Activated T-cell treated with anti-CD3 and anti-CD28 coated beads, Interleukin-2, amount 50 U/mL, for 48 hours (primary cell): ENCODE measurements at places on chromosomes 7 and 10.
A peak's percentile ranks its signal among the peaks of the same experiment; 100 is the strongest.

- DNase-seq = no peak
Observed at GRCh38 chr10:70920519-70920918, 32.2 kb upstream of the PCBD1 start.

GRCh38 chr10:96721207-96721572, 876 bp upstream of the PIK3AP1 start:
- no peak for DNase-seq

DNA sequence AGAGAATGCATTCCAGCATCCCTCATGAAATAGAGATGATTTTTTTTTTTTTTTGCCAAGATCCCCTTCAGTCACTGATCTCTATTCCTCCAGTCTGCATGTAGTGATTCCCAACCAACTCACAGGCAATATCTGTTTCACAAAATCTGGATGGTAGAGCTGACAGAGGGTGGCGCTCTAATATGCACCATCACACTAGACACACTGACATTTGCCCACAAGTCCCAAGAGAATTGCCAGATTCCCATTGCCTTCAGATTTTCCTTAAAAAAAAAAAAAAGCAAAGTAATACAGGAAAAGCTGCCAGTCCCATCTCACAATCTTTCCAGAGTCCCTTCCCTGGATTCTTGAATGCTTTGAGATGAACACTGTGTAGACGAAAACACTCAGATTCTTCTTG, 301.0 kb downstream of the SORCS1 start:
- no peak for DNase-seq

DNA sequence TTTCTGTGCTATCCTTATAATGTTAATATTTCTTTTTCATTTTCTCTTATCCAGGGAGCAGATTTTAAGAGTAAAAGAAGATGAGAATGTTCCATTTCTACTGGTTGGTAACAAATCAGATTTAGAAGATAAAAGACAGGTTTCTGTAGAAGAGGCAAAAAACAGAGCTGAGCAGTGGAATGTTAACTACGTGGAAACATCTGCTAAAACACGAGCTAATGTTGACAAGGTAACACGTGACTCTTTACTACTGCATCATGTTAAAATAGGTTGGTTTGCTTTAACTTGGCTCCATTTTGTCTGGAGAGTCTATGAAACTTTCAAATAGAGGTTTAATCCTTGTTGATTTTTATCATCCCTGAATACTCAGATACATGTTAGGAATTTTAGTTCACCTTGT, 73.3 kb downstream of the RALA start:
- no peak for DNase-seq

DNA sequence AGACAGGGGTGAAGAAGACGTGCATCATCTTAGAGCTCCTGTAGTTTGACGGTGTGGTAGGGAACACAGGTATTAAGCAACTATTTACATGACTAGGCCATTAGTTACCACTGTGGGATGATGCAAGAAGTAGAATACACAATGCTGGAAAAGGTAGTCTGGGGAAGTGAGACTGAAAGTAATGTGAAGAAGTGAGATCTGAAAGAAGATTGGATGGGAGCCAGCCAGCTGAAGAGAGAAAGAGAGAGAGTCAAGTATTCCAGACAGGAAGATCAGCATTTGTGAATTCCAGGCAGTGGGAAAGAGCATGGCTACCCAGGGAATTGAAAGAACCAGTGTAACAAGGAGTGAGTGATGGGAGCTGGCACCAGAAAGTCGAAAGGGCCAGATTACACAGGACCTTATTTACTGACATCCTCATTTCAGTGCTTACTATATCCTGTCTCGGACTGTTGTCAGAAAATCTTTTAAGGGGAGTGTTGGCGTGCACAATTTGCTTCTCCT, 4.0 kb upstream of the CFAP58 start:
- no peak for DNase-seq

DNA sequence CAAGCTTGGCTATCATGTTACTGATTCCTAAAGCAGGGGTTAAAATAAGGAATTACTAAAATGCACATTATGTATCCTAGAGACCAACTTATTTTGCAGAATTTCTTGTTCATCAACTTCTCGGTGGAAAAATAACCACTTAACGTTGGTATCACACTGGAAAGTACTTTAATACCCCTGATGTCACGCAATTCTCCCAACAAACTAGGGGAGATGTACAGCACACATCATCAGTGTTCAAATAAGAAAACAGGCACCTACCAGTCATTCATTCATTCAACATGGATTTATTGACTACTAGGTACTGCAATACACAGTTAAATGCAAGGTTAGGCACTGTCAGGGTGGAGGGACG, 648 bp downstream of the HUS1 start:
- DNase-seq = no peak

- no peak for DNase-seq
Observed at GRCh38 chr10:21296575-21297355, 228.7 kb downstream of the SKIDA1 start.

DNA sequence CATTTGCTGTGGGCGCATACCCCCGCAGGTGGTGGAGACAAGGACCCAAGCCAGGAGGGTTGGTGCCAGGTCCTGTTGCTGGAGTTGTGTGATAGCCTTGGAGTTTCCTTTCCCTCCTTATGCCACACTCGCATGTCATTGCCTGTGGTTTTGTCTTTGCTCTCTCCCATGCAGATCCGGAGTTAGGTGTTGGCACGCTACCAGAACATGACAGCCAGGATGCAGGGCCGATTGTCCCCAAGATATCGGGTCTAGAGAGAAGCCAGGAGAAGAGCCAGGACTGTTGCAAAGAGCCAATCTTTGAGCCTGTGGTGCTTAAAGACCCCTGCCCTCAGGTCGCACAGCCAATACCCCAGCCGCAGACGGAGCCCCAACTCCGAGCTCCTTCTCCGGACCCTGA, 369.2 kb upstream of the GALNT17 start:
- DNase-seq = no peak

GRCh38 chr10:47121336-47121735, 178.7 kb upstream of the GDF10 start:
- DNase-seq = no peak

DNA sequence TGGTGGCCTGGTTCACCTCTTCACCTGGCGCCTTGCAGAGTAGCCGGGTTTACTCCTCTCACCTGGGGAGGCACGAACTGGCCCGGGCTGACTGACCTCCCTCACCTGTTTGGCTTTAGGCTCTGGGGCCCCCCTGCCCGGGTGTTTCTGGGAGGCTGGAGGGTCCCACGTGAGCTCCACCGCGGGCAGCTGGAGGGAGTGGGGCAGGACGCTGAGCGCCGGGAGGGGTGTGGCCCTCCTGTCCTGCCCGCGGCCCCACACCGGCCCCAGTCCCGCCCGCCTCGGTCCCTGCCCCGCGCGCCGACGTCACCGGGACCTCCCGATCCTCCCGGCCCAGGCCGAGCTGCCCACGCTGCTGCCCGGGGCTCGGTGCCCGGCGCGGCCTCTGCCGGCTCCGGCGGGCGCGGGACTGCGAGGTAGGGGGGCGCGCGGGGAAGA, at the start of gene AMZ1:
AMZ1 (plus strand) TSS at position 322 of the 438 bp plus-strand sequence. CDS start 12,250 bp downstream, outside the sequence.
- no peak for DNase-seq

DNA sequence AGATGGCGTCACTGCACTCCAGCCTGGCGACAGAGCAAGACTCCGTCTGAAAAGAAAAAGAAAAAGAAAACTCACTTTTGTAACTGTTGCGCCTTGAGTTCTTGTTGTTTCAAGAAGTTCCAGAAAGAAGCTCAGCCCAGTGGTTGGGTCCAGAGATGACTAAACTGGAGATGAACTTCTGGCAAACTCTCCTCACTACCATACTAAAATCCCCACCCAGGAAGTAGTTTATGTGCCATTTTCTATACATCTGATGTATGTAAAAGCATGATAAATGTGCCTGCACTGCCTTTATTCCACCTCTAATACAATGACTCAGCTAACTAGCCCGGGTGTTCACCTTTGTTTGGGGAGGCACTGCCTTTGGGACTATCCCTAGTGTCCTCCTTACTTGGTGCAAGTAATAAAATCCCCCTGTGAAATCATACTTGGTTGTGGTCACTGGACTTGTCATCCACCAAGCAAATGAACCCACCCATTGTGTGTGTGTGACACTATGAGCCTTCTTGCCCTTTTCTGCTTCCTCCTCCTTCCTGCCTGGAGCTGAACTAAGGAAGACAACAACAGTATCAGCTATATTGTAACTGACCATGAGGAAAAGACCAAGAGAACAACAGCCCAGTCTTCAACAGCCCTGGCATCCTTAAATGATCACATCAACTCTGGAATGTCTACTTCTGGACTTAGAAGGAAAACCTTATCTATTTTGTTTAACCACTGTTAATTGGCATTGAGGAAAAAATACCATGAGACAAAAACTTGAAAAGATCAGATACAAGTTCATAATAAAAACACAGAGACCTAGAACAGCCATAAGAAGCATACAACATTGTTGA, 33.6 kb downstream of the JMJD1C start:
- no peak for DNase-seq

- no peak for DNase-seq
Observed at GRCh38 chr10:5046410-5046809, 42.8 kb upstream of the AKR1C2 start.

DNA sequence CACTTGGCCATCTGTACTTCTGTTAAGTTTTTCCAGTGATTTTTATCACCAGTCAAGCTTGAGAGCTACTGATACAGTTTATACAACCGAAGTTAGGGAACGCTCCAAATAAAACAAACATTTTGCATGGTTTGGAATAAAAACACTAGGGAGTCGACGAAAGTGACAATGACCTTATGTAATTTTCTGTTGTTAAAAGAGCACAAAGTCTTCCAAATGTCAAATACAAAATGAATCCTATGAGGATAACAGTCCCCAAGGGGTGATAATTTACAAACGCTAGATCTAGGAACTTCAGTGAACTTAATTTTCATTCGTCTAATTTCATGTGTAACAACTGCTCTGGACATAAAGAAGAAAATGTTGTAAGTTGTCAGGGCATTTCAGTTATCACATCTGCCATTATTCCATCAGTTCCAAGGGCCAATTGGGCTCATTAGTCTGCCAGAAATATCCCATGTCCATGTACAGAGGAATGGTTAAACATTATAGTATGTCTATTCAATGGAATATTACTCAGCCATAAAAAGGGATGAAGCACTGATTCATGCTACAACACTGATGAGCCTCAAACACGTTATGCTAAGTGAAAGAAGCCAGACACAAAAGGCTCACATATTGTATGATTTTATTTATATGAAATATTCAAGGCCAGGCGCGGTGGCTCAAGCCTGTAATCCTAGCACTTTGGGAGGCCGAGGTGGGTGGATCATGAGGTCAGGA, 38.0 kb upstream of the CYTH3 start:
- DNase-seq = no peak

GRCh38 chr7:47401611-47402570, 180.0 kb downstream of the TNS3 start:
- no peak for DNase-seq

GRCh38 chr10:45061982-45062381, 61.3 kb downstream of the ZNF22 start:
- no peak for DNase-seq

DNA sequence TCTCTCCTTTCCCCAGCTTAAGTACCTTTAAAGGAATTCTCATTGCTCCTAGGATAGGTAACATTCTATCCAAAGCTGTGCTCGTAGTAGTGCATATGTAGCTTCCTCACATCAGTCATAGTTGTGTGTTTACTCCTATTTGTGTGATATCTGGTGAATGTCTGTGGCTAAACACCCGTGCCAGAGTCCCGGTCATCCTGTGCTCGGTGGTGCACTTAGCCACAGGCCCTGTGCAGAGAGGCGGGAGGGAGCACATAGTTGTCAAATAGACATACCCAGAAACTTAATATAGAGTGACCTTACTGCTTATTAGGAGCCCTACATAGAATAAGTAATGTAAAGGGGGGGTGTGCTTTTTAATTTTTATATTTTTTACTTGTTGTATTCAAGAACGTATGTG, 76.6 kb downstream of the RBM33 start:
- DNase-seq = no peak

- no peak for DNase-seq
Observed at GRCh38 chr10:27717861-27718260, 27.8 kb downstream of the MKX start.

- no peak for DNase-seq
Observed at GRCh38 chr10:116708391-116708821, 34.0 kb downstream of the HSPA12A start.

DNA sequence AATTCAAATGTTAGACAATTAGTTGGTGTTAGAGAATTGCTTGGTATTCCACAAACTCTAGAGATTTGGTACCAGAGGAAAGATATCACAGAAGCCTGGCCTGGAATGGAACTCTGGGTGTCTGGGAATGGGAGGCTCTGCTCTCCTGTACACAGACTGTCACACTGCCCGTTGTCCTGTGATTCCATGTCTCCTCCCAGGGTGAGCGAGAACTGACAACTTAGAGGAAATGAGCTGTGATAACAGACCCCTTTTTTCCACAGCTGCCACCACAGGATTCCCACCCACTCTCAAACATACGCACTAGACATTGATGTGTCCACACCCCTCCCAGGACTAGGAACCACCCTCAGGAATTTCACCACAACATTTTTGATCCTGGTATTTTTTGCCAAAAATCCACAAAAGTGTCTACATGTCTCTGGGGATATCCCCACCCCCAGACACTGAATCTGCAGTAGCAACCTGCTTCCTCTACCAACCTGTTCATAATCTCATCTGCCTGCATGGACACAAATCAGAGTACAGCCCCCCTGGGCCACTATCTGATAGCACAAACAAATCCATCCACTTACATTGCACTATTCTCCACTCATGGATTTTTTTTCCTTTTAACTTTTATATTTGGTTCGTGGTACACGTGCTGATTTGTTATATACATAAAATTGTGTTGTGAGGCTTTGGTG, 4.7 kb downstream of the ZNF273 start:
- DNase-seq = no peak

DNA sequence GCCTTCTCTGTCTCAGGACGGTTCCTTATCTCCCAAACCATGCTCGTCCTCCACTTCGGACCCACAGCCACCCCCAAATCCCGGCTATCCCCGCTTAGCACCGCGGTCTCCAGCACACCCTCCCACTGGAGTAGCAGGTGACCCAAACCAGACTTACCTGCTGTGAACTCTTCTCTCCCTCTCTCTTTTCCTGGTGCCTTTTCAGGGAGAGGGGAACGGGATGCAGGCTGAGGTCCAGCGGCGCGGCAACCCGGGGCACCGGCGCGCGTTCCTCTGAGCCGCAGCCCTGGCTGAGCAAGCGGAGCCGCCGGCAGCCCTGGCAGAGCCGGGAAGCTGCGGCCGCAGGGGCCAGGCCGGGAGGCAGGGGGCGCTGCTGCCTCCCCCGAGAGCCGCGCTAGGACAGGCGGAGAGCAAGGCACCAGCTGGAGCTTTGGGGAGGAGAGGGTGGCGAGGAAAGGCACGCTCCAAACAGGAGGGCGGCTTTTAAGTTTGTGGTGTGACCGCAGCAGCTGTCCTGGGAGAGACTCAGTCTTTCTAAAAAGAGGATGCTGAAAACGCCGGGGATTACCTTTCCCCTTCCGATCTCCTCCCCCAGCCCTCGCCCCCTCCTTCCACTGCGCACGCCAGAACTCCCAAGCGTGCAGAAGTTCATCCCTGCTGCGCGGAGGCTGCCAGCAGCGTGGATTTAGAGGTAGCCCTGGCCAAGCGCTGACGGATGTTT, at the start of gene SEMA3D:
SEMA3D (minus strand) TSS at position 536 of the 721 bp plus-strand sequence. CDS start 65,165 bp downstream, outside the sequence.
- peak; percentile 44 for DNase-seq

DNA sequence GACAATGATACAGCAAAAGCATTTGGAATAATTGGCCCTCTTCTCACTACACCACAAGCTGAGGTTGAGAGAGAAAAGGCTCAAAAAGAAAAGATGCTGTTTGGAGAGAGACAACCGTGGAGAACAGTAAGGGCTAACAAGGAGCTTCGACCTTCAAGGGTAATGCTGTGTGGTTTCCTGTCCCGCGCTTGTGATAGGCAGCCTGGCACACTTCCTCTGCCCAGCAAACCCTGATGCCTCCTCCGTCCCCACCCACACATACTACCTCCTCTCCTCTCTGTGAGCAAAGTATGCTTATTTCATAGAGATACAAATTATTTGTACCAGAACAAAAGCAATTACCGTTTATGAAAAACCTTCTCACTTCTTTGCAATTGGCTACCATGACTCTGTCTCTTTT, 755.4 kb downstream of the KCNMA1 start:
- DNase-seq = no peak
